ENCODE measurements at places on chromosomes 11 and 22.

- DNase-seq: no peak
Observed at GRCh38 chr11:33405834-33406602, 148.8 kb downstream of the HIPK3 start.

DNA sequence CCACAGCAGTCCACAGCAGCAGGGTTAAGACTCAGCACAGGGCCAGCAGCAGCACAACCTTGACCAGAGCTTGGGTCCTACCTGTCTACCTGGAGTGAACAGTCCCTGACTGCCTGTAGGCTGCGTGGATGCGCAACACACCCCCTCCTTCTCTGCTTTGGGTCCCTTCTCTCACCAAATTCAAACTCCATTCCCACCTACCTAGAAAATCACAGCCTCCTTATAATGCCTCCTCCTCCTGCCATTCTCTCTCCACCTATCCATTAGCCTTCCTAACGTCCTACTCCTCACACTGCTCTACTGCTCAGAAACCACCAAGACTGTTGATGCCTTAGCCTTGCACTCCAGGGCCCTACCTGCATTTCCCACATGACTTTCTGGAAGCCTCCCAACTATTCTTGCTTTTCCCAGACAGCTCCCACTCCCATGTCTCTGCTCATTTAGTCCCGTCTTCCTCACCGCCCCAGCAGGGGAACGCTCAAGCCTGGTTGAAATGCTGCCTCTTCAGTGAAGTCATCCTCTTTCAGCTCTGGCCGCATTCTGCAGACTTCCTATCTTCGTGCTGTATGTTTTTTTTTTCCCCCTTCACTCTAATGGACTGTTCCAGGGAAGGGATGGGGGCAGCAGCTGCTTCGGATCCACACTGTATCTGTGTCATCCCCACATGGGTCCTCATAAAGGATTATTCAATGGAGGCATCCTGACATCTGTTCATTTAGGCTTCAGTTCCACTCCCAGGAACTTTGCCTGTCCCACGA, 3.3 kb downstream of the IL18BP start:
- no peak for DNase-seq

DNA sequence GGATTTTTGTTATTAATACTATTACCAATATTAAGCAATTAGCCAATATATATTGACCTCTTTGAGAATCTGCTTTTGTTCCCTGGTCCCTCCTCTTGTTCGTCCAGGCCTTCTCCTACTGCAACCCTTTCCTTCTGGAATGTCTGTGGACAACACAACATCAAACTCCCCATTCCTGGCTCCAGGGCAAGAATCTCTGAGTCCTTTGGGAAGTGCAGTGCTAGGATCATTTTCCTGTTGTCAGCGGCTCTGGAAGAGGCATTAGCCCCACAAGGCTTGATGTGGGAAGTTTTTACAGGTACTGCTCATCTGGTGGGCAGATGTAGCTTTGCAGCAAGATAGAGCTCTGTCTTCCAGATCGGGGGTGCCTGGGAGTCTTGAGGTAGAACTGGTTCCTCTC, 74.3 kb downstream of the RPUSD4 start:
- no peak for DNase-seq

DNA sequence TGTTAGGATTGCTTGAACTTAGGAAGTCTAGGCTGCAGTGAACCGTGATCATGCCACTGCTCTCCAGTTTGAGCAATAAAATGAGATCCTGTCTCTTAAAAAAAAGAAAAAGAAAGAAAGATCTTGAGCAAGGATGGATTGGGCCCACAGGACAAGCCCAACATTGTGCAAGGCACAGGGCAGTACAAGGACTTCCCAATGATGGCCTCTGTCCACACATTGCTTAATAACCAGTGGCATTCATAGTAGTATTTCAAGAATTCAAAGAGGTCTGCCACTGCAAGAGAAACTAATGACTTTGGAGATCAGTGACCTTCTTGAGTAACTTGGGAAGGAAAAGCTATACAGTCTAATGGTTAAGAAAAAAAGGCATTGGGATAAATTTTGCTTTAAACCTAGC, 44.6 kb downstream of the SEZ6L start:
- no peak for DNase-seq

GRCh38 chr22:45870011-45870410, 107.0 kb downstream of the WNT7B start:
- no peak for DNase-seq

DNA sequence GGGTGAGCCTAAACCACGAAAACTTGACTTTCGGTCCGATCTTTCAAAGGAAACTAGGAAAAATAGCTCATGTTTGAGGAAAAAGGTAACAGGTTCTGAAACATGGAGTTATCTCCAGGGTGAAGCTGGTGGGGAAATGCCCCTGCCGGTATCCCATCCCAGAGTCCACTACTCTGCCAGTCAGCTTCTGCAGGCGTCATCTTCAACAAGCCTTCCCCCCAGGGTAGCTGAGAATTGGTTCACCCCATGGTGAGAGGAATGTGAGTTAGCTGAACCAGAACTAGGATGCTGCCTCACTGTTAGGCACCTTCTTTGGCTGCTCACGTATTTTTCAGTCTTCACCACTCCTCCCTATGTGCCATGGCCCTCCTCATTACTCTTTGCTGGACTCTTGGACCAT, 1.1 kb downstream of the GVQW3 start:
- DNase-seq: no peak

GRCh38 chr11:37946155-37946766, 1348.2 kb upstream of the RAG2 start:
- DNase-seq: no peak

Measured in naive thymus-derived CD4-positive, alpha-beta T cell (primary cell).